Hippocampal formation (tissue), 2 donors: ENCODE measurements at places on chromosomes 16 and 17.
A peak's percentile ranks its signal among the peaks of the same experiment; 100 is the strongest.

GRCh38 chr17:82105882-82106687 is 8.0 kb upstream of the FASN start:
- DNase-seq, result no peak

GRCh38 chr16:19236561-19237209 is 48.8 kb upstream of the CLEC19A start:
- DNase-seq, result no peak

GRCh38 chr16:80656161-80656560 is 115.4 kb downstream of the DYNLRB2 start:
- no peak for DNase-seq

GRCh38 chr16:9322769-9323168 is 231.3 kb downstream of the HAPSTR1 start:
- DNase-seq, result no peak

GRCh38 chr16:89489040-89489897 is 1.1 kb downstream of the ANKRD11 start:
- DNase-seq, result peak; percentile 56

DNA sequence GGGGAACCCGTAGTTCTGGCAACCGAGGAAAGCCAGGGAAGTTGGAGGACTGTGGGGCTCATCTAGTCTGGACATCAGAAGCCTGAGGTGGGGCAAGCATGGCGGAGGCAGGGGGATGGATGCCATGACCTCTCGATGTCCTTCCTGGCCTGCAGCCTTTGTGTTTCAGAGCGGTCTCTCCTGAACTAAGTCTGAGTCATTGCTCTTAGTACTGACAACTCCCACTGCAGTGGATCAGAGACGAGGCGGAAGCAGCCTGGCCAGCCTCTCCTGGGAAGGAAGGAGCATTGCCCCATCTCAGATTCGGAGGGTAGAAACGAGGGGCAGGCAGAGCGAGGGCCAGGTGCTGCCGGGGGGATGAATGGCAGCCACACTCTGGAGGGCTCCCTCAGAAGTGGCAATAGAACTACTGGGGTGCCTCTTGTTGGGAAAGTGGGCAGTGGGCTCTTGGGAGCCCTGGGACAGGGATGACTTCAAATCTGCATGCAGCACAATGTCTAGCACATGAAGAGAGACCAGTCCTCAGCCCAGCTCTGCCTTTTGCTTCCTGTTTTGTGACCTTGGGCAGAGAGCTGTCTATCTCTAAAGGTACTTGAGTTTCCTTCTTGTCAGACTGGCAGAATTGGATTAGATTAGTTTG is 3.6 kb upstream of the STAC2 start:
- no peak for DNase-seq

- peak; percentile 40 for DNase-seq
These were observed 381.6 kb upstream of the ASIC2 start for GRCh38 chr17:33674685-33675084.

DNA sequence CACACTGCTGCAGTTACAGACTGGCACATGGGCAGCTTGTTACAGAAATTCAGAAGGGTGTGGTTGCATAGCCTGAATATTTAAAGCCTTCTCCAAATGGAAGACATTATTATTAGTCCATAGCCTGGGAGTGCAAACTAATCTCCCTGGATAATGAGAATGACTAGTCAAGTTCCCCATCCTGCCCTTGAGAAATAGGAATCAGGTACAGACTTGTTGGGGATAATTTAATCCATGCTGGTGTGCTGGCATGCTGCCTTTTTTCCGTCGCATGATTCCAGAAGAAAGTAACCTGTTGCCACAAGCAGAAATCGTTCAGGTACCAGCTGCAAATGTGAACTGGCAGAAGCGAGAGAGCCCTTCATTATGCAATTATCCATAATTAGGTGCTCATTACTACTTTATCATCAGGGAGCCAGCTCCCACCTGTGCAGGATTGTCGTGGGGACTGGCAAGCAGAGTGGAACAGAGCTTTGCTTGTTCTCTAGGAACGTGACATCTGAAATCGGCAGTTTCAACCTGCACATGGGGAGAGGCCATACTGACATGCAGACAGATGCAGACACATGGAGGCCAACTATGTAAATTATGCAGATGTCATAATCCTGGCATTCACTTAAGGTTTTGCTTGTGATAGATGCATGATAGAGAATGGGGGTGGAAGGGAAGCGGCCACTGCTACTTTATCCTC is 419.4 kb downstream of the PMP22 start:
- DNase-seq, result no peak

DNA sequence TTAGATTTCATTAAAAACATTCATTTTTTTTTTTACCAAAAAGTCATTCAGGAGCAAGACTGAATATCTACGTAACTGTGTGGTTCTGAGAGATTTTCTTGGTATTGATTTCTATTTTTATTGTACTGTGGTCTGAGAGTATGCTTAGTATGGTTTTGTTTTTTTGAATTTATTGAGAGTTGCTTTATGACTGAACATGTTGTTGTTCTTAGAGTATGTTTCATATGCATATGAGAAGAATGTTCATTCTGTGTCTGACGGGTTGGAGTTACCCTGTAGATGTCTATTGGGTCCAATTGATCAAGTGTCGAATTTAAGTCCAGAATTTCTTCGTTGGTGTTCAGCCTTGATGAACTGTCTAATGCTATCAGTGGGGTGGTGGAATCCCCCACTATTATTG is 306.0 kb upstream of the KCNJ16 start:
- no peak for DNase-seq

DNA sequence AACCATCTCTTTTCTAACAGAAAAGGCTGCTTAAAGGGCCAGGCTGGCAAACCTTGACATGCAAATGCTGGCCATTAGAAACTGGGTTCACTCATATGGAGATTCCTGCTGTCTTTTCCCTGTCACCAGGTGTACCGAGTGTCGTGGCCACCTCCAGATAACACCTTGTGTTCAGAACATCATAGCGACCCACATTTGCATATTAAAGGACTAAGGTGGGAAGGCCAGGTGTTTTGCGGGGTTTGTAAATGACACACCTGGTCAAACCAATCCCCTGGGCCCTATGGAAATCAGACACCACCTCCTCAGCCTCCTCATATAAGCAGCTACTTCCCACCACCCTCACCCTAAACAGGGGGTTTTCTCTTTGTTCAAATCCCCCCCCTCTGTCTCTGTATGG is 2.5 kb upstream of the AIPL1 start:
- no peak for DNase-seq

- no peak for DNase-seq
These were observed 23.6 kb upstream of the ATF7IP2 start for GRCh38 chr16:10362077-10362863.

- no peak for DNase-seq
These were observed 325.4 kb downstream of the SEC14L1 start for GRCh38 chr17:77466140-77466539.

DNA sequence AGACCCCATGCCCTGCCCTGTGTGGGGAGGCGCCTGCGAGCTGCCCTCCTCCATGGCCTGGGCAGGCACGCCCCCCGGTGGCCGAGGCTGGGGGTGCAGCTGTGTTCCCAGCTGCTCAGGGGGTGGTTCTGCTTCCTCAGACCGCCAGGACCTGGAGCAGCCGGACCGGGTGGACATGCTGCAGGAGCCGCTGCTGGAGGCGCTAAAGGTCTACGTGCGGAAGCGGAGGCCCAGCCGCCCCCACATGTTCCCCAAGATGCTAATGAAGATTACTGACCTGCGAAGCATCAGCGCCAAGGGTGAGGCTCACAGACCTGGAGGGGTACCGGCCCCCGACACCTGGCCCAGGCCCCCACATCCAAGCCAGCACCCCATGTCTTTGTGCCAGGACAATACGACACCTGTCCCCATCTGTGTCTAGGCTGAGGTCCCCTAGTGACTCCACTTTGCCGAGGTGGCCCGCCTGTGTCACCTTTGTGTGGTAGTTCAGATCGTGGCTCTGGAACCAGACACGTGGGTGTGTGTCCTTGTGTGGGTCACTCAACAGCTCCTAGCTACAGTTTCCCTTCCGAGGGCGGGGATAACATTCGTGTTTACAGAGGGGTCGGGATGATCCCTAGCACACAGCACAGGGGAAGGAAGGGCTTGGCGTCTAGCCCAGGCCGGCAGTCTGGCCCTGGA is 9.3 kb downstream of the GJD3 start:
- DNase-seq, result no peak

GRCh38 chr16:71520550-71520949 is 5.7 kb upstream of the CHST4 start:
- DNase-seq, result no peak

- DNase-seq, result no peak
These were observed 61.4 kb upstream of the PLCG2 start for GRCh38 chr16:81717662-81718189.

DNA sequence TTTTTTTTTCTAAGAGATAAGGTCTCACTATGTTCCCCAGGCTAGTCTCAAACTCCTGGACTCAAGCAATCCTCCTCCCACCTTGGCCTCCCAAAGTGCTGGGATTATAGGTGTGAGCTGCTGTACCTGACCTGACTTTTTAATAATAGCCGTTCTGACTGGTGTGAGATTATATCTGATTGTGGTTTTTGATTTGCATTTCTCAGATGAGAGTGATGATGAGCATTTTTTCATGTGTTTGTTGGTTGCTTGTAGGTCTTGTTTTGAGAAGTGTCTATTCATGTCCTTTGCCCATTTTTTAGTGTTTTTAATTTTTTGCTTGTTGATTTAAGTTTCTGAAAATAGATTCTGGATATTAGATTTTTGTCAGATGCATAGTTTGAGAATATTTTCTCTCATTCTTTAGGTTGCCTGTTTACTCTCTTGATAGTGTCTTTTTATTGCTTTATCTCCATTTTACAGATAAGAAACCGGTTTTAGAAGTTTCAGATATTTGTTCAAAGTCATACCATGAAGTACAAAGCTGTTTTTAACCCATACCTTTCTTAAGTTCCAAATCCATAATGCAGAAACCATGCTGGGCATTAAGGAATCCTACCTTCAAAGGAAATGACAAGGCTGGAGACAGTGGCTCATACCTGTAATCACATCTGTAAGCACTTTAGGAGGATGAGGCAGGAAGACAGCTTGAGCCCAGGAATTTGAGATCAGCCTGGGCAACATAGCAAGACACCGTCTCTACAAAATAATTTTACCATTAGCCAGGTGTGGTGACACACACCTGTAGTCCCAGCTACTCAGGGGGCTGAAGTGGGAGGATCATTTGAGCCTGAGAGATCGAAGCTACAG is 168.4 kb upstream of the TBX2 start:
- DNase-seq, result no peak

GRCh38 chr16:89749637-89750036 is 28.3 kb downstream of the ZNF276 start:
- no peak for DNase-seq

DNA sequence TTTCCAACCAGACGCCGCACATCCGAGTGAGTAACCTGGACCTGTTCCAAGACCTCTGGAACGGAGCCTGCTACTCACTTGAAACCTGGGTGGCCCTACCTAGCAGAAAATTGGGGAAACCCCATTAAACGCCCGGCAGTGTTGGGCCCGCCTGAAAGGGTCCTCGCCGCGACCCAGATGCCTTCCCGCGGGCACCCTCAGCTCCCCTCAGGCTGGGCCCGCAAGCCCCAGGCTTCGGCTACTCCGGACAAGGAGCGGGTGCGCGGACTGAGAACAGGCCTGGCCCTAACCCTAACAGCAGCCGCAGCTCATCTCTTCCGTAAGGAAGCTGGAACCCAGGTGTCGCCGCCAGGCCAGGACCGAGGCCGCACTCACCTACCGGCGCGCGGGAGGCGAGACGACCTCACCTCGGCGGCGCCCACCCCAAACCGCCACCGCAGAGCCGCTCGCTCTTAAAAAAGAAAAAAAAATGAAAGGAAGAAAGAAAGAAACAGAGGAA is 344 bp downstream of the PSME3IP1 start:
- DNase-seq, result peak; percentile 69

DNA sequence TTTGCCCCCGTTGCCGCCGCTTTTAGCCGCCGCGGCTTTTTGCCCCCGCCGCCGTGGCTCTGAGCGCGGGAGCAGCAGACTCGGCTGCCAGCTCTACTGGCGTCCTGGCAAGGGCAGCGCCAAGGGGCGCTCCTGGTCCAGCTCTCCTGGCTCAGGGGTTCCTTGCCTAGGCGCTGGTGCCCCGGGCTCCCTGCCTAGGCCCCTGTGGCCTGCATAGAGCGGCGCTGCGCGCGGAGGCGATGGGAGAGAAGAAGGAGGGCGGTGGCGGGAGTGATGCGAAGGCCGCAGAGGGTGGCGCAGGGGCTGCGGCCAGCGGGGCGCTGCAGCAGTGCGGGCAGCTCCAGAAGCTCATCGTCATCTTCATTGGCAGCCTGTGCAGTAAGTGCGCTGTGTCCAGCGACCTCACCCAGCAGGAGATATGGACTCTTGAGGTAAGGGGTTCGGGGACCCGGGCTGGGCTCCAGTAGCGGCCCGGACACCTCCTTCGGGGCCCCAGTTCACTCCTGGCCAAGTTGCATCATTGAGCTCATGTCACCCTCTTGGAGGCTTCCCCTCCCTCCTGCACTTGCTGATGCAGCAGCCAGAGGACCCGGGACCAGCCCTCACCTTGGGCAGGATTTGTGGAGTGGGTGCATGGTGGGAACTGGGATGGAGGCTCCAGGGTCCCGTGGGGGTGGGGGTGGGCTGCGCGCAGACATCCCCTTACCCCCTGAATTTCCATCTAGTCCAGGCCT is 1344.4 kb downstream of the TP53TG3F start:
- no peak for DNase-seq

GRCh38 chr17:34614698-34615097 is 35.3 kb downstream of the TMEM132E start:
- no peak for DNase-seq

DNA sequence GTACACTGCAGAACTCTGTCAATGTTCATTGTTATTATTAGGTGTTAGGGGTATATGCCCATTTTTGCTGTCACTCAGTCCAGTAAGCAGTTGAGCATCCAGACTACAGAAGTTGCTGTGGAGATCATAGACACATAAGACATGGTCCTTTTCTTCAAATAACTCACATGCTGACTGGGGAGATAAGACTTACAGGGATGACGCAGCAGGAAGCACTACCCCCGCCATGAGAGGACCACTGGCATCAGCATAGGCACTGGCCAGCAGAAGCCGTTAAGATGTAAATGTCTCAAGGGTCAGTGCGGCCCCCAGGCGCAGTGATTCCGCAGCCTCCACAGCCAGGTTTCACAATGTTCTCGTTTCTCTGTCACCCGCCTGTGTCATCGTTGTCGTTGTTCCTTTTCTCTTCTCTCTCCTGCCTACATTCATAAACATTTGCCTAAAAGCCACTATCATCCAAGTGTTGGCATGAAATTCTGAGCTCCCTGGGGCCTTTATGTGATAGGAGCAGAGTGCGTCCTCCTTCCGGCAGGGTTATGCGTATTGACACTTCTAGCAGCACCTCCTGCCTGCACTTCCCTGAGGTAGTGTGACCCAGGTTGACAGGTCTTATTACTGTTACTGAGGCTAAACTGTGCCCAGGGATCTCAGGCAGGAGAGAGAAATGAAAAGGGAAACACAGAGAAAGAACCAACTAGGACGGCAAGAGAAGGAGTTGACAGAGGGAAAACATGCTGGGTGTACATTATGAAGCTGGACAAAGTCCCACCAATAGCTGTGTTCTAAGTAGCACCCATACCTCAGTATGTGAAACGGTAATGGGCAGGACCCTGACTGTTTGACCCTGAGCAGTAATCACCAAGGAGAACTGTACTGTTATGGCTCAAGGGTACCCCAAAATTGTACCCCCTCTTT is 17.9 kb downstream of the TANGO6 start:
- no peak for DNase-seq

GRCh38 chr17:81020767-81021497 is 14.0 kb upstream of the BAIAP2 start:
- DNase-seq, result no peak

- no peak for DNase-seq
These were observed 15.6 kb downstream of the CNP start for GRCh38 chr17:41982026-41982760.
